ENCODE measurements at places on chromosomes 4 and X.

DNA sequence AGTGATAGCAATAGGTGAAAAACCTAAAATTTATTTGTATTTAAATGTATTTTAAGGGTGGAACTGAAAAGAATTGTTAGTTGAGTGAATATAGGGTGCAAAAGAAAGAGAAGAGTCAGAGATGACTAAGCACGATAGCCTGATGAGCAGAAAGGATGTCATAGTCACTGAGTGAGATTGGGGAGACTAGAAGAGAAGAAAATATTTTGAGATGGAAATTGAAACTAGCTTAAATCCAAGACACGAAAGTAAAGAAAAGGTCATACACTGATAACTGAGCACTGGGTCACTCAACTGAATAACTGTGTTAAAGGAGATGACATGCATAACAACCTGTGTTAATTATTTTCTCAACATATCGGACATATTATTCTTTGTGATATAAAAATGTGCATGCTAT lies 55.5 kb downstream of the SPANXN4 start:
- no peak for DNase-seq

DNA sequence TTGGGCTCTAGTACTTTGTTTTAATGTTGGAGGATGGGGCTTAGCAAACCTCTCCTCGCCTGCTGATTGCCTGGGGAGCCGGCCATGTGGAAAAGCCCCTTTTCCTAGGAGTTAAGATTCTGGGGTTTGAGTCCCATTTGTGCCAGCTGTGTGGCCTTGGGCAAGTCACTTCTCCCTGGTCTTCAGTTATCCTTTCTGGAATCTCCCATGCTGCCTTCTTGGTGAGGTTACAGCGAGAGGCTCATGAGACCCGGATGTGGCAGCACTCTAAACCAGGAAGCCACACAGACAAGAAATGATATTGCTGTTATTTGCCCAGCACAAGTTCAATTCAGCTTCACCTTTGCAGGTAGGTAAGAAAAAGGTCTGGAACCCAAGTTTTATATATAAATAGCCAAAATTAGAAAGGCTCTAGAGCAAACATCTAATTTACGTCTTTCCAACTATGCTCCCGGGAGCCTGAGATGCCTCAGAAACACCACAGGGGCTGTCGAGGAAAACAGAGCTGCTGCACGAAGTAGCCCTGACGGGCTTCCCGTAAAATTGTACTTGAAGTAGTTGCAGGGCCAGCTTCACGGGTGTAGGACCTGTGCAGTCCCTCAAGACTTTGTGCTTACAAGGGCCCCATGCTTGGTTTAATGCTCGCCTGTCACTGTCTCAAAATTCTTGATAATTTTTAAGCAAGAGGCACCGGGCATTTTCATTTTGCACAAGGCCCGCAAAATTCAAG lies 8.3 kb upstream of the SASH3 start:
- no peak for DNase-seq

GRCh38 chrX:121114691-121115090 lies 67.3 kb downstream of the GLUD2 start:
- DNase-seq = no peak

DNA sequence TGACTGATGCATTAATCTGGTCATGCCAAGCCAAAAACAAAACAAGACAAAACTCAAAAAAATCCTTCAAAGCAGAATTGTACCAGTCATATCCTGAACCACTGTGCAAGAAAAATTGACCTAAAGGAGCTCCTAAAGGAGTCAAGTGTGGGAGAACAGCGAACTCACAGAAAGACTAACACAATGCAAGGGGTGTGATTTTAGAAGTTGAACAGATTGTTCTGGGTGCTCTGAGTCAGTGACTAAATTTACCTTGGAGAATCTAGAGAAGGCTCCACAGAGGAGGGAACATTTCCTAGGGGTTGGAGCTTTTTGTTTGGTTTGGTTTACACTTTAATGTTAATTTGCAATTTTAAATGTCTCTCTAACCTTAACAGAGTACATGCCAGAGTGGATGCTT lies 48.9 kb upstream of the PHF8 start:
- no peak for DNase-seq

DNA sequence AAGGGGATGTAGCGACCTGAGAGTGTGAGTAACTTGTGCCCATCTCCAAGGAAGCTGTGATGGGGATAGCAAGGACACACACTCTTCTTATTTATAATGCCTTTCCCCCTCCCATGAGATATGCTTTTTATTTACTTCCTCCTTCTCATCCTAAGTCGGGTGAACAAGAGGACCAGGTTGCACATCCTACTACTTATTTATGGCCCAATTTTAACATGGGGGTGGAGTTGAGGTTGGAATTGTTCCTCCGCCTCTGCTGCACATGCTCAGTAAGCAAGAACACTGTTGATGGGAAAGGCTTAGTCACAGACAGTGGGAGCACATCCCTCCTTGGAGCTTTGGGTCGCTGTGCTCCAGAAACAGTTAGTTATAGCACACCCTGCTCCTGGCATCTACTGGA lies 15.2 kb upstream of the TLR8 start:
- no peak for DNase-seq

- no peak for DNase-seq
Observed at GRCh38 chrX:55004231-55004630, 4.1 kb downstream of the APEX2 start.

- no peak for DNase-seq
Observed at GRCh38 chrX:74613370-74614092, 893 bp downstream of the RLIM start.

DNA sequence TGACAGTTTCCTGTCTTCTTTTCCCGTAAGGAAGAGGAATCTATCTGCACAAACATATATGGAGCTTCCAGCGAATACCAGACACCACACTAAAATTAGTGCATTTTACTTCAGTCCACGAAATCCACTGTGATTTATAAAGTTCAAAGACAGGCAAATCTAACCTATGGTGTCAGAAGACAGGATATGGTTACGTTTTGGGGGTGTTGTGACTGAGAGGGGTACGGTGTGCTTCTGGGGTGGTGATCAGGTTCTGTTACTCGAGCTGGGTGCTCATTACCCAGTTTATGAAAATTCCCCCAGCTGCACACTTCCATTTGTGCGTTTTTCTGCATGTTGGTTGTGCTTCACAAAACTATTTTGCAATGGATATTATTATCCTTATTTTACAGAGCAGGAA lies 10.3 kb downstream of the VGLL1 start:
- no peak for DNase-seq

- DNase-seq = no peak
Observed at GRCh38 chr4:47536966-47537365, 51.9 kb downstream of the ATP10D start.

Data from H9 (cell line).